ENCODE measurements at places on chromosomes 5 and 9. TPM values are rescaled to one million over a fixed set of nuclear protein-coding genes. Genes with fewer than 3 reads are reported as not detected.

Gene ANKRD33B
- total RNA-seq: 2.0 TPM

Gene TEX48
- not detected for total RNA-seq

Gene VCAN
- 0.09 TPM for total RNA-seq

Gene DPP7
- total RNA-seq: 362 TPM

Gene FOXD4L3
- not detected for total RNA-seq

Gene C5orf52
- not detected for total RNA-seq

Gene GNA14
- not detected for total RNA-seq

Gene VCP
- total RNA-seq: 157 TPM

Gene EIF4E1B
- not detected for total RNA-seq

Gene PTTG1
- 11.7 TPM for total RNA-seq

Gene ERCC6L2
- total RNA-seq: 57.2 TPM

Gene LRRC70
- 1.4 TPM for total RNA-seq

Gene OR1J2
- total RNA-seq: not detected

Gene NME5
- total RNA-seq: not detected

Gene PPP1R26
- total RNA-seq: 1.9 TPM

Gene DNM1
- total RNA-seq: 1.4 TPM

Gene TXNDC8
- not detected for total RNA-seq

Gene RORB
- not detected for total RNA-seq

Gene ADAMTSL1
- not detected for total RNA-seq

Gene DOCK2
- 222 TPM for total RNA-seq

Gene ECSCR
- 0.32 TPM for total RNA-seq

Gene KCNV2
- total RNA-seq: not detected

Gene SEMA4D
- total RNA-seq: 410 TPM

Gene ACSL6
- 51.7 TPM for total RNA-seq

Gene TESK1
- 53.5 TPM for total RNA-seq

Gene FAM169A
- total RNA-seq: 16.8 TPM

Gene FBP2
- total RNA-seq: not detected

Gene NTNG2
- total RNA-seq: 5.9 TPM

Gene PCDHGB5
- 0.49 TPM for total RNA-seq

Gene SEMA6A
- not detected for total RNA-seq

Gene BAAT
- total RNA-seq: 0.15 TPM

Data from CD4-positive, alpha-beta memory T cell (primary cell).